AG09319 (cell line): ENCODE measurements at places on chromosomes 1 and 21.

DNA sequence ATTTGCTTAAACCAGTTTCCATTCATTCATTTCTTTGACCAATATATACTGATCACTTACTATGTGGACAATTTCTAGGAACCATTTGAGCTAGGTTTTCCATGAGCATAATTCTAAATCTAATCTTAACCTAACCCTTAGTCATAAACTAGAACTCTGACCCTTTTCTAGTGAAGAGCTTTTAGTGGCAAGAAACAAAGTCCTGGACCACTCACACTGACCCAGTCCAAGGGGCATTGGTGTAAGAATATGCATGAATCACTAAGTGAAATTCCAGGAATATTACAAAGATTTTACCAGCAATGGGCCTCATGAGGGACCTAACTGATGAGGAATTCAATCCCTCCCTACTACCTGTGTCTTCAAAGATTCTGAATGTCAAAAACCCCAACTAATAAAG lies 40.6 kb upstream of the SLC2A1 start:
- DNase-seq, result no peak

- no peak for DNase-seq
These were observed 52.0 kb upstream of the TACSTD2 start for GRCh38 chr1:58629031-58629462.

DNA sequence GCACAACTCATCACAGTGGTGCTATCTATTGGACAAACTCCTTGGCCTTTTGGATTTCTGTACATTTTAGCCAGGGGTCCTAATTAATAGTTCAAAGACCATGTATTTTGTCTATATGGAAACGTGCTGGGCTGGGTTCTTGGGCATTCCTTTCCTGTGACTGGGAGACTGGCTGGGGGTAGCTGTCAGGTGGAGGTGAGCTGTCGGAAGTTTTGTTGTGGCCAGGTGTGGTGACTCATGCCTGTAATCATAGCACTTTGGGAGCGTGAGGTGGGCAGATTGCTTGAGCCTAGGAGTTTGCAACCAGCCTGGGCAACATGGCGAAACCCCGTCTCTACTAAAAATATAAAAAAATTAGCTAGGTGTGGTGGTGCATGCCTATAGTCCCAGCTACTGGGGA lies 392.4 kb downstream of the RPS6KC1 start:
- no peak for DNase-seq

GRCh38 chr21:28884481-28884880 lies 108.2 kb downstream of the LTN1 start:
- no peak for DNase-seq

DNA sequence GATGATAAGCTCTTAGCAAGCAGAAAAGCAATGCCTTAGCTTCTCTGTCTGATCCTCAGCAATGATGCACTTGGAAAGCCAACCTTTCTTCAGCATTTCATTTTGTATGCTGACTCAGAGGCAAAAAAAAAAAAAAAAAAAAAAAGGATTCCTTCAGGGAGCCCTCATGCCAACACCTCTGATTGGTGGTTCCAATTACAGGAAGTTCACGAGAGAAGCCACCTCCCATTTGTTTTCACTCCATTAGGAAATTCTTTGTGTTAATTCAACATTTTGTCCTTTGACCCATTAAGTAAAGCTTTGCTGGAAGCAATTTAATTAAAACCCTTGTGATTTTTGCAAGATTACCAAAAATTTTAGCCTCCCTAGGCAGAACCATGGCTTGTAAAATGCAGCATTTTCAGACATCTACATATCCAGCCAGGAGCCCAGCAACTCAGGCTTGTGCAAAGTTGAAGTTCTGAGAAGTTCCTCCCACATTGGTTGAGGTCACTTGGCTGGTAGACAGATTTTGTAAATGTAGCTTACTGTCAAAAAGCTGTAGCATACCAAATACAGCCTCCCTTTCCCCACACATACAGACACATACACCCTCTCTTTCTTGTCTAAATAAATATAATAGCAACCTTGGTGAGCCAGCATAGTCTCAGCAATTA lies 27.1 kb upstream of the VTCN1 start:
- no peak for DNase-seq

DNA sequence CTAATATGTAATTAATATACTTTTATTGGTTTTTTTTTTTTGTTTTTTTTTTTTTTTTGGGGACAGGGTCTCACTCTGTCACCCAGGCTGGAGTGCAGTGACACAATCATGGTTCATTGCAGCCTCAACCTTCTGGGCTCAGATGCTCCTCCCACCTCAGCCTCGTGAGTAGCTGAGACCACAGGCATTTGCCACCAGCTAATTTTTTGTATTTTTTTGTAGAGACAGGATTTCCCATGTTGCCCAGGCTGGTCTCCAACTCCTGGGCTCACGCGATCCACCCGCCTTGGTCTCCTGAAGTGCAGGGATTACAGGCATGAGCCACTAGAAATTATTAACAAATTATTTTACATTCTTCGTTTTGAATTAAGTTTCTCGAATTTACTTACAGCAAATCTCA lies 16.8 kb upstream of the POGZ start:
- no peak for DNase-seq

DNA sequence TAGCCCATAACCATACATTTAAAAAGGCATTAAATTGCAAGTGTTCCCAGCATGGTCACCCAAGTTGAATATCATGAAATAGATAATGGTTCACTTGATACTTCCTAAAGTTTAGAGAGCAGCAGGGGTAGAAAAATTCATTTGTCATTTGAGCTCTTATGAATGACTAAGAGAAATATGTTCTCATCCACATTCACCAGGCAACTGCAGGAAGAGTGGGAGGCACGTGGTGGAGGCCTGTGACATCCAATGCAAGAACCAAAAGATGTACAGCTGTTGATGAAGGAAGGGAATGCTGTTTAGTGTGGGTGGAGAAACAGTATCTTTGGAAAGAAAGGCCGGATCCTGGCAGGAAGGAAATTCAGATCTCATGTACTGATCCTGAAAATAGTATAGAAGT lies 473.1 kb downstream of the ADGRL2 start:
- DNase-seq, result no peak

- no peak for DNase-seq
These were observed 21.1 kb upstream of the GPR157 start for GRCh38 chr1:9149837-9150581.

DNA sequence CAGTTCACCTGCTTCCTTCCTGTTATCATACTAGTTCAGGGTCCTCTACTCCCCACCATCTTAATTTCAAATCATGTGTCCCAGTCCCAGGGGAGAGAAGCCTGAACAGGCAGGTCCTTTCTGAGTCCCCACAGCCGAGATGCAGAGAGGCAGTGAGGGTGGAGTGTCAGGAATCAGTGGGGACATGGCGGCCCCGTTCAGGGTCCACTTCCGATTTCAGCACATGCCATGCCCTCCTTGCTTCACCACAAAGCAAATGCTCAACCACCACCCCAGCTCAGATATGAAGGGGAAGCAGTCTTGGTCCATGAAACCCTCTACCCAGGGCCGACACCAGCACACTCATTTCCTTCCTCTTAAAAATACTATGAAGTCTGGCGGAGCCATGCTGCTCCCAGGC lies 5.2 kb upstream of the SEMA4A start:
- no peak for DNase-seq

DNA sequence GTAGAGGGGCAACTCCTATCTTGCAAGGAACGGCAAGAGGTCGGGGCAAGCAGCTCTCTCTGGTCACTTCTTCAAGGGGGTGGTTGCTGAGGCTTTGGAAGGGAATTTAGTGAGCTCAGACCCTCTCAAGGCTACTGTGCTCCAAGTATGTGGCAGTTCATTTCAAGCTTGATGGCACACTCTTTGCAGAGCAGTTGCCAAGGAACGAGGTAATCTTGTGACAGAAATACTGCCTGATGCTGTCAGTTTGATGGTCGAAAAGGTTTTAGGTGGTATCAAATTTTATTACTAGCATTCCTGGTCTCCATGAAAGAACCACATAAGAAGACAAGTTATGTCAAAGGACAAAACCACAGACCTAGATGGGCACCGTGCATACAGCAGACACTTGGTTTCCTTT lies 13.1 kb downstream of the CFAP298 start:
- no peak for DNase-seq

GRCh38 chr1:78520216-78520615 lies 29.4 kb downstream of the PTGFR start:
- DNase-seq, result no peak

DNA sequence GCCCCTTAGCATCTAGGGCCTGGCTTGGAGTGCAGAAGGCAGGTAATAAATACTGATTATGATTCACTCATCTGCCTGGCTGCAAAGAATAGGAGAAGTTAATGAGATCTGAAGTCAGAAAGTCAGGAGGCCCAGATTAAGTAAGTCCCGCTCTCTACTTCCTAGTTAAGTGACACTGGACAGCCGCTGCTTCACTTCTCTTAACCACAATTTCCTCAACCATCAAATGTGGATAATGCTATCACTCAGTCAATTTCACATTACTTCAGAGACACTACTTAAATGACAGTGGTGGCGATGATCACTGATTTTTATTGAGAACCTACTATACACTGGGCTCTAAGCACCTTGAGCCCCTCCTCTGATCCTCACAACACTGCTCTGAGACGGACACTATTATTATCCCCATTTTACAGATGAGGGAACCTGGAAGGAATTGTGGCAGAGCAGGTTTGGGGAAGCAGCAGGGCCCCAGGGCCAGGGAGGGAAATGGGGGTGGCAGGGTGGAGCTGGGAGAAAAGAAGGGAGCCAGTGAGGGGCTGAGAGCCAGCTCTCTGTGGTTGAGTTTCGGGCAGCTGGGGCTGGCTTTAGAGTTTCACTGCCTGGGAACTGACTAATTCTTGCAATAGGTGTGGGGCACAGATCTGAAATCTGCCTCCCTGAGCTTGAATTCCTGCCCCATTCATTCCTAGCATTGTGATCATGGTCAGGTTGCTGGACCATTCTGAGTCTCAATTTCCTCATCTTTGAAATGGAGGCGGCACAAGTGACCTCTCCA lies 2.4 kb upstream of the E2F2 start:
- DNase-seq, result no peak

DNA sequence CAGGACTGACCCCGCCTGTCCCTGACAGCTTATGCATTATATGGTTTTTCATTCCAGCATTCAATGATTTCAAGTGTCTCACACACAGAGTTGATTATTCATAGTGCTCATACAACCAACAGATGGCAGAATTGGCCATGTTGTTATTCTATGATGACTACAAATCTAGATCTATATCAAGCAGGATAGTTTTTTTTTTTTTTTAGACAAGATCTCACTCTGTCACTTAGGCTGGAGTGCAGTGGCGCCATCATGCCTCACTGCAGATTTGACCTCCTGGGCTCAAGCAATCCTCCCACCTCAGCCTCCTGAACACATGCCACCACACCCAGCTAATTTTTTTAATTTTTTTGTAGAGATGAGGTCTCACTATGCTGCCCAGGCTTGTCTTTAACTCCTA lies 40.1 kb upstream of the LRRC8D start:
- DNase-seq, result peak; percentile 38

DNA sequence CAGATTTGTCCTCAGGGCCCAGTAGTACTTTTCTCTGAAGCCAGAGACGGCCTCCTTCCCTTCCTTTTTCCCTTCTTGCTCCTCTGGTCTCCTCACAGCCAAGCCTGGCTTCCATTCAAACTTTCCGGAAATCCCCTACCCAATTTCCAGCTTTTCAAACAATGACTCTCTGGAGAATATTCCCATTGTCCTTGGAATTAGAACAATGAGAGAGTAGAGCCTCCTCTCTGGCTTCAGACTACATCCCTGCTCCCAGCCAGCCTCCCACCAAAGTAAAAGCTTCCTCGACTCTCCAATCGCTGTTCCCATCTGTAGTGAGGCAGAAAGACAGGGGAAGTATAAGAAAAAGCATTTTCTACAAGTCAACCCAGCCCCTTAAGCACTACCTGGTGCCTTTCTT lies 77.7 kb upstream of the SOX13 start:
- DNase-seq, result no peak

GRCh38 chr1:25544243-25544764 lies 898 bp downstream of the LDLRAP1 start:
- DNase-seq, result no peak

DNA sequence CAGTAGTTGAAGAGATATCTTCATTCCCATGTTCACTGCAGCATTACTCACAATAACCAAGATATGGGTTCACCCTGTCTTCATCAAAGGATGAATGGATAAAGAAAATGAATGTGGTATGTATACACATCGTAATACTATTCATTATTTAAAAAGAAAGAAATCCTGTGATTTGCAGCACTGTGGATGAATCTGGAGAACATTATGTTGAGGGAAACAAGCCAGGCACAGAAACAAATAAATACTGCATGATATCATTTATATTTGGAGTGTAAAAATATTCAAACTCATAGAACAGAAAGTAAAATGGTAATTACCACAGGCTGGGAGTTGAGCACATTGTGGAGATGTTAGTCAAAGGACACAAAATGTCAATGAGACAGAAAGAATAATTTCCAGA lies 977.2 kb downstream of the AMY1C start:
- no peak for DNase-seq

DNA sequence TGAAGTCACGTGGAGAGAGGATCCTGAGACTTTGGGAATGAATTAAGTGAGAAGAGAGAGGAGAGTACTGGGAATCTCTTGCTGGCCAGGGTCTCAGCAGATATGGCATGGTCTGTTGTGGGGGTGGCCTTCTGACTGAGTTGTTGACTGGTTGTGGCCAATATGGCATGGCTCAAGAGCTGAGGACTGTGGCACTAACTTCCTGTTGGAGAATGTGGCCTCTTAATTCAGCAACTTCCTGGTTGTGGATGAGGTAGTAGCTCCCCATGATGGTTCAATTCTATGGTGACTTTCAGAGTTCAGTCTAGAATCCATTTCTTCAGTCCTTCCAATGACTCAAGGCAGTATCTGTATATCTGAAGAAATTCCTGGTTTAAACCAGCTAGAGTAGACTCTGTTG lies 44.7 kb upstream of the PAXBP1 start:
- no peak for DNase-seq

- DNase-seq, result no peak
These were observed 141.3 kb downstream of the ROR1 start for GRCh38 chr1:63915121-63915520.

DNA sequence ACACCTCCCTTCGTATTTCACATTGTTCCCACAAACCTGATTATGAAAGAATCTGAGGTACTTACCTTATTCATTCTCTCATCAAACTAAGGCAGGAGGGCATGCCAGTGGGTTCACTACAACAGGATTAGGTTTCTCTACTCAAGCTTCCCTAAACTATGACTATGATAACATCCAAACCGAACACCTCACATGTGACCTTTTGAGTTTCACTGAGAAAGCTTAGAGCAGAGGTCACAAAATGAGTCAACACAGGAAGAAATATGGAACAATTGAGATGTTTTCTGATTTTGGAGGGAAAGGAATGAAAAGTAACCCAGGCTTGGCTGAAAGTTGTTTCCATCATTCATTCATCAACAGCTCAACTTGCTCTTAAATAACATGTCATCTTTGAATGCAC lies 24.1 kb downstream of the UBR4 start:
- DNase-seq, result no peak

DNA sequence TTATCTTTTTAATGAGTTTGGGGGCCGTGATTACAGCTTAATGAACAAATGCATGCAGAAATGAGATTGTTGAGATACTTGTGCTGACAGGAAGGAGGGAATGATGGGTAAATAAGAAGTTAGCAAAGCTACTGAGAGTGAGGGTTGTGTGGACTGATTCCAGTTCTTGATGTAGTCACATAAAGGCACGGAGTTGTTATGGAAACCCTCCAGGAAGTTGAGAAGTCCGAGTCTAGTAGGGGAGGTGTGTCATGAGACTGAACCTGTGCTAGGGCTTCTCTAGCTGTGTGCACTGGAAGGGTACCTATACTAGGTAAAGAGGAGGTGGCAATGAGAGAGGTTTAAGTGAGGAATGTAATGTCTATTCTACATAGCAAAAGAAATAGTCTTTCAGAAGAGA lies 475.7 kb downstream of the USP25 start:
- DNase-seq, result no peak

GRCh38 chr1:37325010-37325409 lies 149.4 kb upstream of the ZC3H12A start:
- DNase-seq, result no peak
